ENCODE measurements at places on chromosomes 3 and 15. TPM values are rescaled to one million over a fixed set of nuclear protein-coding genes. Genes with fewer than 3 reads are reported as not detected.

Gene TGFBR2
- 243 TPM for total RNA-seq

DNA sequence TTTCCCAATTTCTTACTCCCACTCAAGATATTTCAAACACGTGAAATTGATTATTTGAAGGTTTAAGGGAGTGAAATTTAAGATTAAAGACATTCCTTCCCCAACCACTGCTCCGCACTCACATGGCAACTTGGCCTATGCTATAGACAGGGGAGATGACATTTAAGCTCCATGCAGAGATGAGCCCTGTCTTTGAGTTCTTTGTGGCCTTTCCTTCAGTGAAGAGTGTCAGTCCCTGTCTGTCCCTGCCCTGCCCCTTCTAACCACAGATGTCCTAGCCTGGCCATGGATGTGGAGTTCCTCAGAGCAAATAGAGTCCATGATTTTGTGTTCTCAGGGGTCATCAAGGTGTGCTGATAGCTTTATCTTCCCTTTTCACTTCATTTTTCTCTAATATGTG lies 29.4 kb upstream of the THBS1 start:
- no peaks in the 10 kb centered on the region for H3K36me3 ChIP-seq
- DNase-seq, result no peak
- no peak overlapping the region for H3K27ac ChIP-seq
- H3K27me3 ChIP-seq, result no peaks in the 10 kb centered on the region
- no peak overlapping the region for H3K4me3 ChIP-seq

- no peak overlapping the region for H3K27ac ChIP-seq
- DNase-seq, result no peak
- no peaks in the 10 kb centered on the region for H3K36me3 ChIP-seq
- no peaks in the 10 kb centered on the region for H3K4me1 ChIP-seq
Observed at GRCh38 chr3:14424711-14425580, 22.5 kb downstream of the SLC6A6 start.

DNA sequence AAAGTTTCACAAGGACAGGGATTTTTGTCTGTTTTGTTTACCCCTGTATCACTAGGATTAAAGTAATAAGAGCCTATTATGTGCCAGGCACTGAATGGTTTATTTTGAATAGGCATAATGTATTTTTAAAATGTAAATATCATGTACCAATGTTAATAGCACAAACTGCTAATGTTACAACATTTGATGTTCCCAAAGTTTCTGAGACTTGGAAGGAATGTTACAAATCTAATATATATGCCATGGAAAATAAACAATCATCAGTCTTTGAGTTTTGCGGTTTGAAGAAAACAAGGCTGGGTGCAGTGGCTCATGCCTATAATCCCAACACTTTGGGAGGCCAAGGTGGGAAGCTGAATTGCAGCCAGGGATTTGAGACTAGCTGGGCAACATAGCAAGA lies 159.4 kb downstream of the CDIN1 start:
- no peak overlapping the region for H3K4me3 ChIP-seq
- DNase-seq, result no peak
- H3K27ac ChIP-seq, result no peak overlapping the region
- no peaks in the 10 kb centered on the region for H3K36me3 ChIP-seq

Gene LMAN1L
- not detected for total RNA-seq

- no peak overlapping the region for H3K27ac ChIP-seq
- H3K36me3 ChIP-seq, result no peaks in the 10 kb centered on the region
- no peak overlapping the region for H3K4me3 ChIP-seq
- DNase-seq, result peak; percentile 18
- no peaks in the 10 kb centered on the region for H3K27me3 ChIP-seq
Observed at GRCh38 chr3:16243706-16244490, 20.8 kb downstream of the DPH3 start.

GRCh38 chr15:96358821-96359615 lies 28.5 kb downstream of the NR2F2 start:
- H3K36me3 ChIP-seq, result no peaks in the 10 kb centered on the region
- peak overlapping the region; percentile 75 for H3K27ac ChIP-seq
- no peaks in the 10 kb centered on the region for H3K4me1 ChIP-seq
- no peaks in the 10 kb centered on the region for H3K27me3 ChIP-seq
- H3K4me3 ChIP-seq, result peak overlapping the region; percentile 64

GRCh38 chr15:31504462-31504839 lies 177.8 kb downstream of the KLF13 start:
- H3K27ac ChIP-seq, result no peak overlapping the region
- H3K4me3 ChIP-seq, result no peak overlapping the region
- no peaks in the 10 kb centered on the region for H3K36me3 ChIP-seq
- H3K4me1 ChIP-seq, result no peaks in the 10 kb centered on the region

Gene PRR20G
- total RNA-seq, result not detected

DNA sequence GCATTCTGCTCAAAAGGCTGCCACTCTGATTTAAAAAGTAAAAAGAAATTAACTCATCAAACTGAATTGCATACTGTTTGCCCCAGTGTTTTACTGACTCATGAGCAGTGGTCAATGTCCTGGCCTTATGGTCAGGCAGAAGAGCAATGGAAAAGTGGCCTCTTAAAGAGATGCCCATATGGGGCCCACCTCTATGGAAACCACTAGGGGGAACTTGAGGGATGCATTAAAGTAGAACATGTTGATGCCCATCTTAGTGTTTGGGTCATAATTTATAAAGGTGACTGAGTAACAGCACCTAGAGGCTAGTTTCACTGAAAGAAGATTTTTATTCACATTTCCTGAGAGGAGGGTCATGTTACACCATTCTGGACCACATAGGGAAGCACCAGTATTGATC lies 66.5 kb upstream of the RNU6-1 start:
- no peaks in the 10 kb centered on the region for H3K36me3 ChIP-seq
- no peak for DNase-seq
- no peaks in the 10 kb centered on the region for H3K4me1 ChIP-seq
- no peak overlapping the region for H3K4me3 ChIP-seq
- no peak overlapping the region for H3K27ac ChIP-seq

DNA sequence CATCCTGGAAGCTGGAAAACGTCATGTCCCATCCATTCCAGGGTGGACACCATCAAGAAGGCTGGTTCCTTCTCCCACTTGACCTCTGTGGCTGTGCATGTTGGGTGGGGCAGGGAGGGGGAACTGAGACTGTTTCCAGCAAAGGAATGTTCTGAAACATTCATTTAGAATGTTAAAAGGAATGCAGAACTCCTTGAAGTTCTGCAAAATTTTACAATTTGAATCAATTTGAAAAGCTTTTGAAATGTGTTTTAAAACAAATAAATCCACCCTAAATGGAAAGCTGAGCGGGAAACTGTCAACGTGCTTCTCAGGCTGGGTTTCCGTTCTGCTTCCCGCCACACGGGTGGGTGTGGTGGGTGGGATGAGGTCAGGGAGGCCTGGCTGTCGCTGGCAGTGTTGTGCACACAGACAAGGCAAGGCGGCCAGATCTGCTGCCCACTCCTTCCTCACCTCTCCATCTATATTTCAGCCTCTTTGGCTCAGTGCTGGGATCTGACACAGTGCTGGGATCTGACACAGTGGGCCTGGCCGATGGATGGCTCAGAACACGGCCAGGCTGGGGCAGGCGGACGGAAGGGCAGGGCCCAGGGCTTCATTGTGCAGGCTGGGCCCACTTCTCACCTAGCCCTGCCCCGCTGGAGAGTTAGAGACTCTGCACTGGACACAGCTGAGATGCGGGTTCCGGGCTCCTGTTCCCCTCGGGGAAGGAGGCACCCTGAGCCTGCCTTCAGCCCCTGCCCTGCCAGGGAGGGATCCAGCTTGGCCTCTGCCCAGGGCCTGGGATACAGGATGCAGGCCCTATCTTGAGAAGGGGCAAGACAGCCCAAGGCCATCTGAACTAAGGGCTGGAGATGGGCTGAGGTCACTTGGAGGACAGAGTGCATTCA lies 110.4 kb downstream of the TMEM266 start:
- H3K27me3 ChIP-seq, result no peaks in the 10 kb centered on the region
- H3K36me3 ChIP-seq, result no peaks in the 10 kb centered on the region
- no peak overlapping the region for H3K4me3 ChIP-seq
- H3K27ac ChIP-seq, result no peak overlapping the region
- H3K4me1 ChIP-seq, result no peaks in the 10 kb centered on the region
- DNase-seq, result no peak

DNA sequence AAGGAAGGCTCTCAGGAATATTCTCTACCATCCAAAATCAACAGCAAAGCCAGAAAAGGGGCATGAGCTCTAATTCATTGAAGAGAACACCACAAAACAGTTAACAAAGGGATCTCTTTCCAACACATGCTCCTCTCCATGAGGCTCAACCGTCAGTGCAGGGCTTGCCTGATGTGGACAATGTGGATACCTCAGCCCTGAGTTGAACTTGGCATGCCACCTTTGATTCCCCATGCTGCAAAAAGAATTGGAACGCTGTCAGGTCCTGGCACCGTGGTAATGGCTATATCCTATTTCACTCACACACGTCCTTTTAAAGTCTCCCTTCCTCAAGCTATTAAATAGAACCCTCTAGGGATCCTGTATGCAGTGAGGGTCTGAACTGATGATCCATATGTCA lies 30.7 kb upstream of the IP6K2 start:
- no peak overlapping the region for H3K4me3 ChIP-seq
- DNase-seq, result no peak
- H3K27ac ChIP-seq, result peak overlapping the region; percentile 59
- peaks cover 6% of the 10 kb centered on the region for H3K4me1 ChIP-seq

DNA sequence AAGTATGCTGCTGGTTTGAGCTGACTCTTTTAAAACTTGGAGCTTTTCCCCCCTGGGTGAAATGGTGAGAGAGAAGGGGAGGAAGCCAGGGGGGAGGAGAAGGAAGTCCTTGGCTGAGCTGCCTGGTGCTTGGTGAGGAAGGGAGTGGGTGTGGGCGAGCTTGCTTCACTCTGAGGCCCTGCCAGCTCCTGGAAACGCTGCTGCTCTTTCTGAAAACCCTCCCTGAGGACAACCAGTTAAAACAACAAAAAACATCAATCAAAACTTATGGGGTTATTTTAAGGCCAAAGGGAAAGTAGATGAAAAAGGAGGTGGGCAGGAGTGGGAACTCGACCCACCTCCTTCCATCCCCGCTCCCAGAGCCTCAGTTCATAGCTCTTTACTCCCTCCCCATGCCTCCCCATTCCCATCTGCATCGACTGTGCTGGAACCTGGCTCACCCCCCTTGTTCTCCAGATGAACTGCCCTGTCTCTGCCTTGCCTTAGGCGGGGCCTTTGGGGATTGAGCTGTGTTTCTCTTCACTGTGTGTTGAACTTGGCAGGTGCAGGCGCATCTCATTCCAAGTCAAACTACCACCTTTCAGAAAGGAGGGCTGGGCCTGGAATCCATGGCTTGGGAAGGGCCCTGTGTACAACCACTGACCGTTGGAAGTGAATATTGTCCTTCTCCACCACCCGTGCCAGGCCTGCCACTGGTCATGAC lies 166.1 kb downstream of the ZNF621 start:
- H3K4me1 ChIP-seq, result no peaks in the 10 kb centered on the region
- H3K4me3 ChIP-seq, result no peak overlapping the region
- no peaks in the 10 kb centered on the region for H3K27me3 ChIP-seq
- no peak overlapping the region for H3K27ac ChIP-seq
- peak; percentile 59 for DNase-seq

- H3K36me3 ChIP-seq, result no peaks in the 10 kb centered on the region
- H3K4me3 ChIP-seq, result no peak overlapping the region
- no peaks in the 10 kb centered on the region for H3K27me3 ChIP-seq
- no peak for DNase-seq
Observed at GRCh38 chr3:39126532-39127071, 19.1 kb downstream of the TTC21A start.

DNA sequence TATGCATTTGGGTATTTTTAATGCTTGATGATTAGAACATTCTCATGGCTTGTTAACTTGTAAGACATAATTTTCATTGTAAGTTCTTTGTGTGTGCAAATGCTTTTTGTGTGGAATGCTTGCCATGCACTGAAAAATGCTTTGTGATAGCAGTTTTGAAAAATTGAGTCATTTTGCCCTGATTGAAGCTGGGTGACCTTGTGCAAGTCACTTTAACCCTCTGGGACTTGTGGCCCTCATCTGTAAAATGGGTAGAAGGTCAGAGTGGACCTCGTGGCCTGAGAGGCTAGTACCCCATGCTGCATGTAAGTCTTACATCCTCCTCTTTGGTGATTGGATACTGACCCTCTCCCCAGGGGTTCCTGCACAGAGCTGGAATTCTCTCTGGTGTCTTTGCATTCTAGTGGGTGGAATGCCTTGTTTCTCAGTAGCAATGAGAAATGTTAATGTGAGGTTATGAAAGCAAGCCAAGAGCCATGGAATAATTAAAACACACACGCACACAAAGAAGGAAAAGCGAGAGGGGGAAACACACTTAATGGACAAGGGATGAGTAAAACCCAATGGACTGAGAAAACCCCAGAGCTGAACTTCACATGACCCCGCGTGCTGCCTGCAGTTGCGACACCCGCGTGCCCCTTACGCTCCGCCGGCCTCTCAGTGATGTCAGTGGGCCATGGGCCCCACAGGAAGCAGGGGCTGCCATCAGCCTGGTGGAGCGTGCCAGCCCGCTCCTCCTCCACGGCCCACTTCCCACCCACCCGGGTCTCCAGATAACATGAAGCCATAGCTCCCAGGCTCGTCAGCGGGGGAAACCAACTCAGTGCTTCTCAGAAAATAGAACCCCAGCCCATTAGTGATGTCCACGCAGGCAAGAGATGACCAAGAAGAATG lies 44.0 kb downstream of the SMAD3 start:
- no peaks in the 10 kb centered on the region for H3K36me3 ChIP-seq
- peak; percentile 96 for DNase-seq
- H3K27me3 ChIP-seq, result no peaks in the 10 kb centered on the region
- peaks cover 59% of the 10 kb centered on the region for H3K4me1 ChIP-seq

Gene CCK
- total RNA-seq, result not detected

Gene PRR23E
- total RNA-seq, result not detected

- H3K4me1 ChIP-seq, result no peaks in the 10 kb centered on the region
- H3K4me3 ChIP-seq, result no peak overlapping the region
- no peak overlapping the region for H3K27ac ChIP-seq
- no peak for DNase-seq
- H3K36me3 ChIP-seq, result no peaks in the 10 kb centered on the region
Observed at GRCh38 chr3:172467170-172467824, 19.0 kb upstream of the GHSR start.

DNA sequence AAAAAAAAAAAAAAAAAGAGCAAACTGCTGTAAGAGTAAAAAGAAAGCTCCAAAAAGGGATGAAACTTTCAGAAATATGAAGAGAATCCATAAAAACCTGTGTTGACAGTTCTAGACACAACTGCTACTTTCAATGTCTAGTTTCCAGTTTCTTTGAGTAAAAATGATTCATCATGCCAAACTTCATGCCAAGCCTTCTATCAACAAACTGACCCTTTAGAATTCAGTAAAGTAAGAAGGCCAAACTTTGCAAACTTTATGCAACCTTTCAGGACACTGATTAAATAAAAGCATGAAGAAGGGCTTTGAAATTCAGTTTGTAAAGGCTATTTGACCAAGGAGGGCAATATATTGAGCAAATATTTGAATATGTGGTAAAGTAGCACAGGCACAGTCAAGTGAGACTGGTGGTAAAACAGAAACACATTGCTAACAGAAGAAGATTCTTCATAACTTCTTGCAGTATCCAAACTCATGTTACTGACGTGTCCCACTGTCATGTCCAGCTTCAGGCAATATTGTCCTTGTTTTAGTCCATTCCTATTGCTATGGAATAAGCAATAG lies 56.3 kb upstream of the CFAP20DC start:
- no peaks in the 10 kb centered on the region for H3K4me1 ChIP-seq
- no peaks in the 10 kb centered on the region for H3K27me3 ChIP-seq
- no peak overlapping the region for H3K27ac ChIP-seq
- H3K4me3 ChIP-seq, result no peak overlapping the region
- H3K36me3 ChIP-seq, result no peaks in the 10 kb centered on the region
